ENCODE measurements at places on chromosomes 4 and X.

- no peak for DNase-seq
Observed at GRCh38 chrX:118205421-118206395, 89.1 kb upstream of the KLHL13 start.

DNA sequence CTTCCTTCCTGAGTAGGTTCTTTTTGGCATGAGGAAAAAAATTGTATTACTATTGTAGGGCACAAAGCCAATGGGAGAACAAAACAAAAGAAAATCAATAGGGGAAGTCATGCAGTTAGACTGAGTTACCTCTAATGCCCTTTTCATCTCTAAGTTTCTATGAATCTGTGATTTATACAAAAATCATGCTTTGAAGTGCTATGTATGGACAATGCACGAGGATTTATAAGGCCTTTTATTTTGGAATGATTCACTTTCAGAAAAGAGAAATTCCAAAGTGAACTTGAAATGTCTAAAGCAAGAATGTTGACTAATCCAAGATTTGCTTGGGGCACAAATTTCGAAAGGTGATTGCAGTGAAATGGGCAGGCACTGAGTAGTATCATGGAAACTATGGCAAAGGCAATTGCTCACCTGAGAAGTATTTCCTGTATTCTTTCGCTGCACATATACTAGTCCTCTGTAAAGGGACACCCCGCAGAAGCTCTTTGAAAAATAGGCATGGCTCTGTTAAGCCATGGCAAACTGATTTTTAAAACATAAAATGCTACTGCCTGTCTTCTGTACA is 52.8 kb downstream of the ADGRG4 start:
- no peak for DNase-seq

GRCh38 chr4:140774956-140775355 is 18.8 kb upstream of the TBC1D9 start:
- no peak for DNase-seq

GRCh38 chr4:78809928-78810835 is 34.0 kb downstream of the BMP2K start:
- no peak for DNase-seq

GRCh38 chrX:143648705-143649104 is 12.8 kb upstream of the SLITRK4 start:
- DNase-seq: no peak

- no peak for DNase-seq
Observed at GRCh38 chrX:133783274-133783673, 202.1 kb downstream of the GPC3 start.

DNA sequence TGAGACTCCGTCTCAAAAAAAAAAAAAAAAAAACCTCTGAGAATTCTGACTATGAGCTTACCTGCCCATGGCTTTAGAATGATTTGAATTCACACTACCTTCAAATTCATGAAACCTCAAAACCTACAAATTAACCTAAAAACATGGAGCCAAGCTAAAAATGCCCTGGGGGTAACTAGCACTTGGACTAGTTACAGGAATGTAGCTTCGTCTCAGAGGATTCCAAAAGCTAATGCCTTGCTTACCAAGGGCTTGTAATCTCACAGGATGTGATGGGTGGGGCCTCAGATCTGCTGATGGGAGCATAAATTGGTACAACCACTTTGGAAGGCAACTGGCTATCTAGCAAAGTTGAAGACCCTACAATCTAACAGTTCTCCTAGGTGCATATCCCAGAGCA is 79.4 kb upstream of the SPRY1 start:
- no peak for DNase-seq

GRCh38 chrX:13220916-13221315 is 98.9 kb downstream of the ATXN3L start:
- no peak for DNase-seq
